T-cell (primary cell): ENCODE measurements at places on chromosomes 5 and 9. TPM values are rescaled to one million over a fixed set of nuclear protein-coding genes. Genes with fewer than 3 reads are reported as not detected.

DNA sequence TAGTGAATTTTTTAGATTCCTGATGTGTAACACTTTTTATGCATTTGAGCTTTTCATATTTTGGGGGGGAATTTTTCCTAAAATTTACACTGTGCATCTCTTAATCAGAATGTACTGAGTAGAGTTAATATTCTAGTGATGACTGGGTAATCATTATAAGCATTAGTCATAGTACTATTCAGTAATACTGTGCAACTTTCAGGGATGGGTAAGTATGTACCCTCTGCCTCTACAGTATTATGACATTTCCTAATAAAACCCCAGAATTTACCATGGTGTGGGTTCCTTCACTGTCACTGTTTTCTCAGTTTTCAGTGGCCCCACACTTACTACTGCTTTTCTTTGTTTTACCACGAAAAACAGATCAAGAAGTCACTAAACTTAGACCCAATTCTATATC, 2.8 kb upstream of the CMYA5 start:
- H3K27ac ChIP-seq = no peak overlapping the region
- H3K4me1 ChIP-seq = no peaks in the 10 kb centered on the region
- DNase-seq = no peak
- no peak overlapping the region for H3K4me3 ChIP-seq
- no peaks in the 10 kb centered on the region for H3K36me3 ChIP-seq

DNA sequence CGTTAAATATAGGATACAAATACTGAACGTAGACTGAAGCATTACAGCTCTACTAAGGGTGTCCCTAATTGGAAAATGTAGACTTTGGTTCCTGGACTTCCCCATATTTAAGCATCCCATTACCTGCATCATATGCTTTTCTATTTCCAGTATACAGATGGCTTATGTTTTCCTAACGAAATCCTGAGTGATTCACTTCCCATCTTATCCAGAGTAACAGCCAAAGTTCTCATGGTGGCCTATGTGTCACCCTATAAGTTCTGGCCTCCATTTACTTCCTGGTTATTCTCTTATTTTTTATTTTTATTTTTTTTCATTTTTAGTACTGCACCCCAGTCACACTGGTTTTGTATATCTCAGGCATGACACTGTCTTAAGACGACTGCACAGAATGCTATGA, 552.3 kb downstream of the PRDM9 start:
- no peak overlapping the region for H3K4me3 ChIP-seq
- H3K27ac ChIP-seq = no peak overlapping the region
- no peak for DNase-seq
- no peaks in the 10 kb centered on the region for H3K27me3 ChIP-seq
- no peaks in the 10 kb centered on the region for H3K4me1 ChIP-seq

GRCh38 chr5:41648996-41649395, 138.6 kb upstream of the PLCXD3 start:
- H3K27ac ChIP-seq = no peak overlapping the region
- DNase-seq = no peak
- H3K27me3 ChIP-seq = no peaks in the 10 kb centered on the region
- no peaks in the 10 kb centered on the region for H3K36me3 ChIP-seq
- H3K4me3 ChIP-seq = no peak overlapping the region

DNA sequence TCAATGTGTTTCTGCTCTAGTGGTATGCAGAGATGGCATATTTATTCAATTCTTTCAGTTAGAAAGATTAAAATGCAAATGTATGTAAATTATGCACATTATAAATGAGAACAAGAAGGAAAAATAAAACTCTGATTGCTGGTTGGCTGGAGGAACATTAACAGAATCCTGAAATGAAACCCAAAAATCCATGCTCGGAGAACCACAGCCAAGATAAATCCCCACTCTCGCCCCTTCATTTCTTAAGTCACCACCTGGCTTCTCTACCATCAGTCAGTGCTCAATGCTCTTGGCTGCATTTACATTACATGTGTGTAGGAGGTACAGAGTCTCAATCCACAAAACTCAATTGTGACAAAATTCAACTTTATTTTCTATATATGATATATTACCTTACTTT, 184.9 kb downstream of the TRIM36 start:
- no peak overlapping the region for H3K27ac ChIP-seq
- no peaks in the 10 kb centered on the region for H3K36me3 ChIP-seq
- H3K27me3 ChIP-seq = no peaks in the 10 kb centered on the region
- H3K4me3 ChIP-seq = no peak overlapping the region
- H3K4me1 ChIP-seq = no peaks in the 10 kb centered on the region
- no peak for DNase-seq

GRCh38 chr5:119828541-119828940, 199.2 kb downstream of the FAM170A start:
- no peak for DNase-seq
- no peak overlapping the region for H3K27ac ChIP-seq
- H3K36me3 ChIP-seq = no peaks in the 10 kb centered on the region
- no peaks in the 10 kb centered on the region for H3K4me1 ChIP-seq
- H3K4me3 ChIP-seq = no peak overlapping the region
- H3K27me3 ChIP-seq = no peaks in the 10 kb centered on the region

The SELENOP gene
- 3.1 TPM for total RNA-seq

- H3K27ac ChIP-seq = no peak overlapping the region
- H3K4me3 ChIP-seq = no peak overlapping the region
- DNase-seq = no peak
- H3K36me3 ChIP-seq = no peaks in the 10 kb centered on the region
- H3K27me3 ChIP-seq = no peaks in the 10 kb centered on the region
- no peaks in the 10 kb centered on the region for H3K4me1 ChIP-seq
Observed at GRCh38 chr9:115591584-115591984, 473.6 kb upstream of the TNC start.

GRCh38 chr5:33046091-33046490, 335.0 kb downstream of the NPR3 start:
- no peaks in the 10 kb centered on the region for H3K4me1 ChIP-seq
- H3K27ac ChIP-seq = no peak overlapping the region
- no peaks in the 10 kb centered on the region for H3K36me3 ChIP-seq
- no peak for DNase-seq

- no peak overlapping the region for H3K4me3 ChIP-seq
- DNase-seq = no peak
- H3K4me1 ChIP-seq = no peaks in the 10 kb centered on the region
- H3K36me3 ChIP-seq = no peaks in the 10 kb centered on the region
- H3K27ac ChIP-seq = no peak overlapping the region
Observed at GRCh38 chr5:122585371-122585770, 189.5 kb upstream of the SNX2 start.

The PRR16 gene
- not detected for total RNA-seq

DNA sequence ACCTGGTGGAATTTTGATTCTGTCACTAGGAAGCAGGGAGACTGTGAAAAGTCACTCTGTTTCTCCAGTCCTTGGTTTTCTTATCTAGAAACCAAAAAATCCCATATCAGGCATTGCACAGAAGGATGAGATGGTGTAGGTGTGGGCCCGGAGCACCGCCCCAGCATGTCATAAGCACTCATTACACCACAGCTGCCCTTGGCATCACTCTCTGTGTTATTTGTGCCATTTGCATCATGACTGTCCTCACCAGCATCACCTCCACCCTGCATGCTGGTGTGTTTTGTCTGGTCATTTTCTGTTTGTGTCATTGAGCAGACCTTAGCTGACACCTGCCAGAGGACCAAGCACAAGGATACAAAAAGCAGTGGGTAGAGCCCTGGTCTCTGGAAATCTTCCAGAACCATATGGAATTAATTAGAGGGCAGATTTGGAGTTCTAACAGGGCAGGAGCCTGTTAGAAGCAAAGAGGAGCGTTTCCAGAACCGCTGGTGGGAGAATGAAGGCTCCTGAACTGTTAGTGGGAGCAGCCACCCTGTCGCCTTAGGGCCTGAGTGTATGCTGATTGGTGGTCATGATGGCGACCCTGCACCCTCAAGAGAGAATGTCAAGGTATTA, 99.3 kb downstream of the AMBP start:
- H3K27me3 ChIP-seq = no peaks in the 10 kb centered on the region
- H3K27ac ChIP-seq = no peak overlapping the region
- no peak overlapping the region for H3K4me3 ChIP-seq

The COL27A1 gene
- total RNA-seq = 0.95 TPM

- no peaks in the 10 kb centered on the region for H3K27me3 ChIP-seq
- no peak overlapping the region for H3K27ac ChIP-seq
- H3K4me1 ChIP-seq = no peaks in the 10 kb centered on the region
- no peak overlapping the region for H3K4me3 ChIP-seq
- DNase-seq = no peak
Observed at GRCh38 chr5:103441523-103441922, 121.1 kb downstream of the NUDT12 start.

GRCh38 chr9:4923141-4923540, 61.9 kb upstream of the JAK2 start:
- no peaks in the 10 kb centered on the region for H3K36me3 ChIP-seq
- no peaks in the 10 kb centered on the region for H3K4me1 ChIP-seq
- no peak overlapping the region for H3K4me3 ChIP-seq
- DNase-seq = no peak
- H3K27me3 ChIP-seq = no peaks in the 10 kb centered on the region

GRCh38 chr5:119269061-119269944, 86.5 kb upstream of the TNFAIP8 start:
- peak overlapping the region; percentile 86 for H3K27ac ChIP-seq
- H3K4me3 ChIP-seq = peak overlapping the region; percentile 87
- no peaks in the 10 kb centered on the region for H3K27me3 ChIP-seq
- DNase-seq = peak; percentile 37
- H3K4me1 ChIP-seq = peaks cover 35% of the 10 kb centered on the region

DNA sequence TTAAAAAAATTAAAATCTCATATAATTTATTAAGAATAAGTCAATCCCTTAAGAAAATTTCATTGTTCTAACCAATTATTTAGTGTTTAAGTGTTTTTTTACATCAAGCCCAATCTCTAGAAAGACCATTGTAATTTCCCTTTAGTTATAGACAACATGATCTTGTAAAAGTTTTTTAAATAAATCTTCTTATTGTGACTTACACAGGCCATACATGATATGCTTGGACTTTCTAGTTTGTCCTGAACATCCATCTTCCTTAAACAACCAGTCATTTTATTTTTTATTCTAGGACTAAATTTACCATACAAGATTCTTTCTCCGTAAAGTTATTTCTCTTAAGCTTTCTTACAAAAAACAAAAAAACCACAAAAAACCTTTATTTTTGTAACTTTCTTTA, 126.5 kb upstream of the MAST4 start:
- H3K27ac ChIP-seq = no peak overlapping the region
- no peak overlapping the region for H3K4me3 ChIP-seq
- H3K4me1 ChIP-seq = no peaks in the 10 kb centered on the region
- H3K27me3 ChIP-seq = no peaks in the 10 kb centered on the region
- no peak for DNase-seq

GRCh38 chr9:134064711-134065110, 3.1 kb downstream of the BRD3 start:
- H3K27ac ChIP-seq = no peak overlapping the region
- peaks cover 82% of the 10 kb centered on the region for H3K4me1 ChIP-seq
- no peak for DNase-seq
- H3K4me3 ChIP-seq = no peak overlapping the region
- H3K27me3 ChIP-seq = peaks cover 6% of the 10 kb centered on the region
- no peaks in the 10 kb centered on the region for H3K36me3 ChIP-seq
